ENCODE measurements at places on chromosomes 7 and 10.

- no peak for DNase-seq
These were observed at the start of gene HABP2 for GRCh38 chr10:113552701-113553100. Gene HABP2 (plus strand): TSS chr10:113553053. CDS start chr10:113553122, 69 bp downstream.

DNA sequence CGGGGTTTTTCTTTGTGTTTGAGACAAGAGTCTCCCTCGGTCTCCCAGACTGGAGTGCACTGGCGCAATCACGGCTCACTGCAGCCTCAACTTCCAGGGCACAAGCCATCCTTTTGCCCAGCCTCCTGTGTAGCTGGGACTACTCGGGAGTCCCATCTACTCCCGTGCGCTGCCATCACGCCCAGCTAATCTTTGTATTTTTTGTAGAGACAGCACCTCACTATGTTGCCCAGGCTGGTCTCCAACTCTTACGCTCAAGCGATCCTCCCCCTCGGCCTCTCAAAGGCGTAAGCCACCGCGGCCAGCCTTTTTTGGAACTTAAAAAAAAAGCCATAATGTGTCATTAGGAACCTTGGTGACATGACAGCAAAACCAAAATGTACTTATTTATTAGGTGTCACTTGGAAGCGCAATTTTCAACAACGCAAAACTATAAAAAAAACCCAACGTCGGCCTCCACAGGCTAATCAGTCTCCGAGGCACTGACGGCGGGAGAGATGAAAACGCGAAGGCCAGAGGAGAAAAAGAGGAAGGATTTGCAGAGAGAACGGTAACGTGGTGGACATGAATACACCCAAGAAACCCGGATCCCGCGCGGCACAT is 911 bp upstream of the HNRNPH3 start:
- no peak for DNase-seq

DNA sequence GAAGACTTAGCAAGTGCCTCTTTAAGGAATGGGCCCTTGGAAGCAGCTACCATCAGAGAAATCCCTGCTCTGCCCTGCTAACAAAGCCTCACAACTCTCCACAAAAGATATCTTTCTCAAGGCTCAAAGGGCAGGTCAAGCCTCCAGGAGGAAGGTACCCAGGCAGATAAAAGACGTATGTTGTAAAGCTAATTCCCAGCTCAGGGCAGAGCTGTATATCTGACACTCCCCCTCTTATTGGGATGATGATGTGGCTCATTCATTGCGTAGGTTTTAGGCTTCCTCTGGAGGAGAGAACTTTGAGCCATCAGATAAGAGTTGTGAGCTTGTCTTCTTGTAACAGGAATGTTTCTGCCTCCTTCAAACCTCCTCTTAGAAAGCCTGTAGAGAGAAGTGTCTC is 145.4 kb downstream of the CALN1 start:
- no peak for DNase-seq

DNA sequence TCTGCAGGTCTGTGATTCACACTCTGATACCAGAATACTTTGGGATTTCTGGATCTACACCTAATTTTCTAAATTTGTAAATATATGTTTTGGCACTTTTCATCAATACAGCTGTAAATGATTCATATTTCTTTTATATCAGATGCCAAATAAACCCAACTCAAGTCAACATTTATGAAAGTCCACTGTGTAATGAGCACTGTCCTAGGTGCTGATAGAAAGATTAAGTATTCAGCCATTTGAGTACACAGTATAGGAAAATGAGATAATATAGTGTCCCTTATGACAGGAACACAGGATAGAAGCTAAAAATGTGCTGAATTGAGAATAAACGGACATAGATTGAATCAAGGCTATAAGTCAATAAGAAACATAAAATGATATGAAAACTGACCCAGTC is 6.4 kb downstream of the ANXA7 start:
- no peak for DNase-seq

DNA sequence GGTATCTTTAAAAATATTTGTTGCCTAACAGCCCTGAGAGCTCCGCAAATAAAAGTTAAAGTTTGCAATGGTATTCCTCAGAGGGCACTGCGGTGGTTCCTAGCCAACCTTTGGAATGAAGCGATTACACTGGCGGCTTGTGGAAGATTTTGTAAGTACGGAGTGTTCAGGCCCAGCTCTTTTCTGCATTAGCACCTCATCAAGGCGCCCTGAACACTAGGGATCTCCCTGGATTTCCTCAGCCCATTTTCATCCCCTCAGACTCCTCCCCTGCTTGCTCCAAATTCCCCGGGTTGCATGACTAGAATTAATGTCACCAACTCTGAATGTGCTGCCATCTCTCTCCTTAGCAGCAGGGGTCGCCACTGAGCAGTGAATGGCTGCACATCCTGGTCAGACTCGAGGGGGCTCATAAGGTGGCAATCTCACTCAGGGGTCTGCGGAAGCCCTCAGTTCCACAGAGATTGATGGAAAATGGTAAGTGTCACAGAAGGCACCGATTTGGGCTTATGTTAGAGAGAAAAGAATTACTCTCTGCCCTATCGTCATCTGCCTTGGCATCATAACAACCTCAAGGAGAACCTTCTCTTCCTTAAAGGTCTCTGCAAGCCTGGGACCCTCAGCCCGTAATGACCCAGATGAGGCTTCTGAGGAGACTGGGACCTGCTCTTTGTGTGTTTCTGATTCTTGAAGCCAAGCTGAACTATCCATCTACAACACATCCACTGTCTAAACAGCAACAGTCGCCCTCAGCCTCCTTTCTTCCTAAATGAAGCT is 262.8 kb upstream of the AOAH start:
- DNase-seq: no peak

- DNase-seq: no peak
These were observed 150.9 kb downstream of the RGS10 start for GRCh38 chr10:119391440-119392251.

DNA sequence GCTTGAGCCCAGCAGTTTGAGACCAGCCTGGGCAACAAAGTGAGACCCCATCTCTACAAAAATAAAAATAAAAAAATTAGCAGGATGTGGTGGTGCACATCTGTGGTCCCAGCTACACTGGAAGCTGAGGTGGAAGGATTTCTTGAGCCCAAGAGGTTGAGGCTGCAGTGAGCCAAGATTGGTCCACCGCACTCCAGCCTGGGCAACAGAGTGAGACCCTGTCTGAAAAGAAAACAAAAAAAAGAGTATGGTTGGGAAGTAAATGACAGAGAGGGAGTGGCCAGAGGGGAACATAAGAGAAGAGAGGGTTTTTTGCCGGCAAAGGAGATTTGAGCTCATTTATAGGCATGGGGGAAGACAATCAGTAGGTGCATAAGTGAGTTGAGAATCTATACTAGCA is 19.7 kb downstream of the PLXDC2 start:
- DNase-seq: no peak

DNA sequence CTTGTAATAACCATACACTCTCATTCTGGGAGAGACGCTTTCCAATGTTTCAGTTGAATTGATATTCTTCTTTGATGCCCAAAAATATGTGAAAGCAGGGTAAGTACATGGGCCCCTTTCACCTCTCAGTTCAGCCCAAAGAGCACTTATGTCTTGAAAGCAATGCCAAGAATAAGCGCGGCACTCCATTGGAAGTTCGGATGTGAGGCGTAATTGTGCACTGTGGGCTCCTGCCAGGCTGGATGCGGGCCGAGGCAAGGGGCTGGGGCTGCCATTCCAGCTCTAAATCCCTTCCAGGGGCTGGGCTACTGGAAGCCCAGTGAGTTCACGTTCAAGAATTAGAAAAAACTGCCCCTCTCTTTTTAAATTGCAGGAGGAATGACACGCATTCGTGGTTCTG is 113.8 kb downstream of the EBF3 start:
- DNase-seq: no peak

DNA sequence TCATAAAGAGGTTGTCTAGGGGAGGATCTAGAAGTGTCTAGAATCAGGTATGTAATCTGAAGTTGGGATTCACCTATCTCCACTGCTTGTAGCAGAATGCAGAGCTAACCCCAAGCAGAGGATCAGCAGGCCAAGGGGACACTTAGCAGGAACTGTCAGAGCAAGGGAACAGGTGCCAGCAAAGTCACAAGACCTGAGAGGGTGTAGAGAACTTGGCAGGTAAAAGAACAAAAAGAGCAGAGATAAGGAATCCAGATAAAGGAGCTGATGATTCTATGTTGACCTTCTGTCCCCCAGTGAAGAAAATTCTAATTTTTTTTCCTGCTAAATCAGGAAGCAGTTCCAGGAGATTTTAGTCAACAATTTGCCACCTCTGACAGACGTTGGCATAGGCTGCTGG is 91.4 kb upstream of the CCDC71L start:
- DNase-seq: no peak

GRCh38 chr7:18624459-18624858 is 128.9 kb downstream of the HDAC9 start:
- no peak for DNase-seq

GRCh38 chr7:29044554-29044953 is 86.4 kb upstream of the TRIL start:
- no peak for DNase-seq

GRCh38 chr10:107215681-107216080 is 51.2 kb upstream of the SORCS1 start:
- DNase-seq: no peak

GRCh38 chr10:87054373-87055295 is 34.5 kb downstream of the FAM25A start:
- DNase-seq: no peak

GRCh38 chr10:71004176-71005075 is 116.1 kb upstream of the PCBD1 start:
- no peak for DNase-seq

DNA sequence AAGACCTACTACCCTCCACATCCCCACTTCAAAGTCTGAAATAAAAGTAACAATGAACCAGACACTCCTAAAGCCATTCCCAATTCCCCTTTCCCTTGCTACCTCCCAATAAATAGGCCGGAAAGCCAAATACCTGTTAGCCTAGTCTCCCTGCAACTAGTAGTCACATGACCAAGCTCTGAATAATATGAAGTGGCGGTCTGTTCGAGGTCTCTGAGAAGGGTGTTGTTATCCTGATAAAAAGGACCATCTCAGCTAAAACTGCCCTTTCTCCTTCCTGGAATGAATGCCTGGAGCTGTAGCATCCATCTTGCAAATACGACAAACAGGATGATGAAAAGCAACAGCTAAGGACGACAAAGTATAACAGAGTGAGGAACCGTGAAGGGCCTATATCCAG is 6.0 kb downstream of the KIF5B start:
- no peak for DNase-seq

DNA sequence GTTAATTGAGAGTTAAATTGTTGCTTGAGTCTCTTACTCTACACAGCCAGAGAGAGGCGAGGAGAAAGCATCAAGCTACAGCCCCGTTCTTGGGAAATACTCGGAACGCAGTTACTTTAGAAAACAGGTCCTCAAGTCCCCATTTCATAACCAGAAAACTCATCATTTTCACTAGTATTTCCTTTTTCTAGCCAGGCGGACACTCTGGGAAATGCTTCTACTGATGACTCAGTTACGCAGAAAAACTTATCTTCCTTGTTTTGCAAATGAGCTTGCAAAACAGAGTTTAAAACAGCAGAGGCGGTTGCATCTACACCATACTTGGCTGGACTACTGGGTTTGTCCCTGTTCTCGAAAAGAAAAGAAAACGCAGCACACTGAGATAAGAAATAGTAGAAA is 111.4 kb upstream of the FGFR2 start:
- peak; percentile 32 for DNase-seq
